ENCODE measurements at places on chromosomes 3 and 15.

GRCh38 chr15:44682211-44682610 lies 18.7 kb upstream of the SPG11 start:
- no peak for DNase-seq

- no peak for DNase-seq
These were observed 28.9 kb downstream of the MGA start for GRCh38 chr15:41689083-41689482.

GRCh38 chr3:126911162-126912026 lies 71.5 kb upstream of the PLXNA1 start:
- DNase-seq, result peak; percentile 72

DNA sequence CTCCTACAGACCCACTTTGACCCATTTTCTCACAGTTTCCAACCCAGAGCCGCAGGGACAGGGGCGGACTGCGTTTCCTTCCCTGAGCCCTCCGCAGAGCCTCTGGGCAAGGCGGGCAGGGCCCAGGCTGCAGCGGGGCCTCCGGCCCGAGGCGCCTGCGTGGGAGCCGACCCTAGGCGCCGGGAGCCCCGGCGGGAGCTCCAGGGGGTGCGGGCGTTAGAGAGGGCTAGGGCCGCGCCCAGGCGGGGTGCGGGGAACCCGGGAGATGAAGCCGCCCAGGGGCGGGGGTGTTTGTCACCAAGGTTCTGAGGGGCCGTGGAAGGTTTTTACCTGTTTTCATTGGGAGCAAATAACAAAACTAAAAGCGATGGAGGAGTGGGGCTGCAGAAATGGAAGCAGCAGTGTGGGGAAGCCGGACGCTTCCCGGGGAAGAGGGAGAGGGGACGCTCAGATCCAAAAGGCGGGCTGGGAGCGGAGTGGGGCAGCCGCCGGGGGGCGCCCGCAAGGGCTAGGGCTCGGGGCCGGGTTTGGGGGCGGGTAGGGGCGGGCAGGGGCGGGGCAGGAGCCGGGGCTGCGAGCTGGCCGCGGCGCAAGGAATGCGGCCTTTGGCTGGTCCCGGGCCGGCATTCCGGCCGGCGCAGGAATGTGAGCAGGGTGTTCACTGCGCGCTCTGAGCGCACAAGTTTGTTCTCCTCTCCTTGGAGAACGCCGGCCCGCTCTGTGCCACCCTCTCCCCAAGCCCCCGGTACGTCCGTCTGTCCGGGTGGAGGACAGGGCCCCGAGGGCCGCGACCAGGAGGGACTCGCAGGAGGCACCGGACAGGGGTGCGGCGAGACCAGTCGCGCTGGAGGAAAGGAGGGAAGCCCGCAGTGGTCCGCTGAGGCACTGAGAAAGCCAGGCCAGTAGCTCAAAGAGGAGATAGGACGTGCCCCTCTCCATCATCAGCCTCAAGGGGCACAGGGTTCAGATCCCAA lies 61.1 kb downstream of the AMOTL2 start:
- DNase-seq, result peak; percentile 87

DNA sequence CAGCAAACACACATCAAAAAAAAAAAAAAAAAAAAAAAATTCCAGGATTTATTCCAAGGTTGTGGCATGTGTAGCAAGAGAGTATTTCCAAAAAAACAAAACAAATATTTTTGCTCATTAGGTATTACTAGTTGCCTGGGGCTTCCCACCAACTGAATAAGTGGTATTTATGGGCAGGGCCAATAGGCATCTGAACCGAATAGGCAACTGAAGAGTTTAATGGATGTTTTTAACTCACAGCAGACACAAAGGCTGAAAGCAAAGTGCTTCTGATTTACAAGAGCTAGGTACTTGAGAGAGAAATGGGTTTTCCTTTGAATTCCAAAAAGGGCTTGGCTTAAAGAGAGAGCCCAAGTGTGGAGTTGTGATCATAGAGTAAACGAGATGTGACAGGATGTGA lies 21.4 kb downstream of the EIF4E3 start:
- DNase-seq, result no peak

DNA sequence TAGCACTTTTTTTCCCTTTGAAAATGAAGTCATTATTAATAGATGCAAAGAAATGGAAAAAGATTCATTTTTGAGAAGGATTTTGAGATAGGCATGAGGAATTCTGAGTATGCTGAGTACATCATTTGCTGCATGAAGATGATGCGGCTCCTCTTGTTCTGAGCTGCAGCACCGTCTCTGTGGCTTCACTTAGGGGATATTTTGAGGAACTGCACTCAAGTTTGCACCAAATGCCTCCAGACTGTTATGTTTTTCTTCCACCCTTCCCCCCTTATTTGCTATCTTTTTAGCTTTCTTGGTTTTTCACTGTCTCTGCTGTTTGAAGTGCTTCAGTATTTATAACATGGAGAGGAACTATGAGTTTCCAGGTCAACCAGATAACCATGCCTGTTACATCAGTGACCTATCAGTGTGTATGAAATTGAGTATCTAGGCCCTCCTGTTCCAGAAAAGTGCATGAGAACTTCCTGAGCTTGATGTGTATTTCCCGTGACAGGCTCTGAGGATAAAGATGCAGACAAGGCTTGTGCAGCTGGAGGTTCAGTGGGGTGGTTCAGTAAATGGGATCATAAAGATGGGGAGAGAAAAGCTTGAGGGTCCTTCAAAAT lies 128.7 kb downstream of the PDCD6IP start:
- no peak for DNase-seq

- peak; percentile 47 for DNase-seq
These were observed 93.1 kb upstream of the KBTBD8 start for GRCh38 chr3:66904831-66905493.

- no peak for DNase-seq
These were observed 84.3 kb downstream of the EEFSEC start for GRCh38 chr3:128237348-128238183.

GRCh38 chr3:26574766-26575165 lies 47.8 kb upstream of the LRRC3B start:
- DNase-seq, result no peak

DNA sequence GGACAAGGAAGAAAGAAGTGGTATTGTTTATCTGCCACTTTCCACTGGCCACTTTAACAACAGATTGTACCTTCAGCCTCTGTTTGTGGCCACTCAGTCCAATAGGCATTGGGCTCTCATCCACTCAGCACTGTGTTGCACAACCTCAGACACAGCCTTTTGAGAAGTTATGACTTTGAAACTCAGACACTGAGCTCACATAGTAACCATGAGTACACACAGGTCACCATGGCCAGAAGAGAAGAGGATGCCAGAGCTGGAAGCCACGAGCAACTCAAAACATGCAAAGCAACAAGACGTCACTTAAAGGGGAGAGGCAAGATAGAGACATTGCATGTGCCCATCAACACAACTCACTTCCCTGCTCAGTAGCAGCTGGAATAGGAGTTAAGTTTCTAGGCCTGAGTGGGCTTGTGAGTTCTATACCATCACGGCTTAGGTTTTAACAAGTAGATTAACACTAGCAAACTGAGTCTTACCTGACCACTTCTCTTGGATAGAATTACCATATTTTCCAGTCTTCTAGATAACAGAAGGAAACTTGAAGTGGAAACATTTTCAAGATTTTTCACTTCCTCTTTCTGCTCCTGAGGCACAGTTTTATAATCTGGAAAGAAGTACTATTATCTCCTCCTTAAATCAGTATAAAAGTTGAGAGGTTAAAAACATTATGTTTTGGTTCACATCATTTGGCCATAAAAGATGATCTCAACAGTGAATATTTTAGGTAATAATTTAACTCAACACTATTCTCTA lies 103.5 kb downstream of the IMPG2 start:
- peak; percentile 82 for DNase-seq

DNA sequence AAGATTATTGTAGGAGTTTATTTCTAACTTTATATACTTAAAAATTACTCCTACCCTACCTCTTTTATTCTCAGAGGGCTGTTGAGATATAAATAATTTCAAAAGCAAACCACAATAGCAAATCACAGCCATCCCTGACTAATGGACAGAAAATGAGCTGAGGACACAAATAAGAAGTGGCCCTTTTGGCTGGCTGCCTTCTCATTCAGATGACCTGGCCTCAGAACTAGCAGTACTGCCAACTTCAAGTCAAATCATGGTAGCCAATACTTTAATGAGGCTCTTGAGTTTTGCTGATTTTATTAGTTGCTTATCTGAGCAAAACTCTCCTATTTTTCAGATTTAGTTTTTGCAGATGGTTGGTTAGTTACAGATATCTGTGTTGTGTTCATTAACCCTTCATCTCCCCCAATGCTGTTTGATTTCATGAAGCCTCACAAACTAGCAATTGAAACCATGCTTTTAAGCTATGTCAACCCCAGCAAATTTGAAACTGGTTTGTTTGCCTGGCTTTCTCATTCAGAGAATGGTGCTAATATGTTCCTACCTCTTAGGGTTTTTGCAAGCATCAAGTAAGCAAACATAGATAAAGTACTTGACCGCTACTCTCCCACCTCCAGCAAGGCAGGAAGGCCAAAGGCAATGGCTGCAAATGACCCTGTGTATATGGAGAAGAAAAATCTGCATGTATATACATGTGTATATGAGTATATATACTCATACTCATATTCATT lies 73.4 kb upstream of the HACD2 start:
- peak; percentile 50 for DNase-seq

DNA sequence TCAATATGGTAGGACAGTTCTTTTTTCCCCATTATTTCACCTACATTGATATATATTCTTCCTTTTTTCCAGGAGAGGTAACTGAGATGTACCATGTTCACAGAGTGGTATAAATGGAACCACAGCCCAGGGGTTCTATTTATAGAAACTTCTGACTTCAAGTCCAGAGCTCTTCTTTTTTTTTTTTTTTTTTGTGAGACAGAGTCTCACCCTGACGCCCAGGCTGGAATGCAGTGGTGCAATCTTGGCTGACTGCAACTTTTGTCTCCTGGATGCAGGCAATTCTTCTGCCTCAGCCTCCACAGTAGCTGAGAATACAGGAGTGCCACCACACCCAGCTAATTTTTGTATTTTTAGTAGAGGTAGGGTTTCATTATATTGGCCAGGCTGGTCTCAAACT lies 267.1 kb upstream of the TPRG1 start:
- DNase-seq, result no peak

DNA sequence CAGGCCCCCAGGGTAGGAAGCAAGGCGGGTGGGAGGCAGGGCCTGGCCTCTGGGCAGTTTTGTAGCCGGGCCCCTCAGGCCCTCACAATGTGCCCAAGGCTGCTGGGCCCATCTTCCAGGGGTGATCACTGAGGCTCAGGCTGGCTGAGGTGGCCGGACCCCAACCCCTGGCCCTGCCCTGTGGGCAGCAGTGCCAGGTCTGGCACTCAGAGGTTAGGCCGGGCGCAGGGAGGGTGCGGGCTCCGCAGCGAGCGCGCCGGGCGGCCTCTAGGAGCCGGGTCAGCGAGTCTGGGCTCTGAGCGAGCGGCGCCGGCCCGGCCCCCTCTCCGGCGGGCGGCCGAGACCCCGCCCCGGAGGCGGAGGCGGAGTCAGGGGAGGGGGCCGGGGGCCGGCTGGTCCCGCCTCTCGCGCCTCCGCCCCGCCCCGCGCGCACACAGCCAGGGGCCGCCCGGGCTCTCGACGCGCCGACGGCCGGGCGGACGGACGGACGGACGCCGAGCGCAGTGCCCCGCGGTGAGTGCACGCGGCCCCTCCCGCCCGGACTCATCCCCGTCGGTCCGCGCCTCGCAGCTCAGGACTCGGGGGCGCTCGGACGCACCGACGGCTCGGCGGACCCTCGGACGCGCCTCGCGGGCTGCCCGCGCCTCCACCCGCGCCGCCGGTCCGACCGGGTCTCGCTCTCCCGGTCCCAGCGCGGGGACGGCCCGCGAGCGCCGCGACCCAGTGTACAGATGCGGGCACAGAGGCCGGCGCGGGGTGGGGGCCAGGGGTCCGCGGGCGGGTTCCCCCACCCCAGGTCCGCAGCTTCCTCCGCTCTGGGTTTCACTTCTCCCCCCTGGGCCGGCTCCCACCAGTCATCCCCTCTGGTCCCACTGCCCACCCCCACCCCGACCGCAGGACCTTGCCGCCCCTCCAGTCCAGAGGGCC lies at the start of gene FBLN2:
FBLN2 (plus strand) TSS at position 430 of the 927 bp plus-strand sequence. CDS start 21,231 bp downstream, outside the sequence.
- peak; percentile 81 for DNase-seq

- DNase-seq, result peak; percentile 10
These were observed 34.7 kb upstream of the TUBGCP5 start for GRCh38 chr15:23073890-23074646.

- DNase-seq, result peak; percentile 94
These were observed 616.0 kb upstream of the TBL1XR1 start for GRCh38 chr3:177813322-177813721.

- DNase-seq, result no peak
These were observed 239.3 kb downstream of the IL5RA start for GRCh38 chr3:2870724-2871333.

DNA sequence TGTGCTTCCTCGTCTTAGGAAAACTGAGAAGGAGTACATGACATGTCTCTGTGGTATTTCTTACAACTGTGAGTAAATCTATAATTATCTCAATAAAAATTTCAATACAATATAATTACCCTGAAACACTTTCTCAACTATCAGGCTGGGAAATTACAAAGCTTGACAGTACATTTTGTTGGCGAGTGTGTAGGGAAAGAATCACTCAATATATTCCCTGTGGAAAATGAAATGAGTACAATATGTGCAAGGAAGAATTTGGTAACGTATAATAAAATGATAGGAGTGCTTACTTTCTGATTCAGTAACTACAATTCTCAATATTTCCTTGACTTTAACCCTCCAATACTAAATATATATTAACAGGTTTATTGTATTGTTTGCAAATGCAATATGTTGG lies 818.2 kb upstream of the CADM2 start:
- peak; percentile 86 for DNase-seq

GRCh38 chr3:156664011-156664830 lies 10.2 kb upstream of the TIPARP start:
- DNase-seq, result no peak

DNA sequence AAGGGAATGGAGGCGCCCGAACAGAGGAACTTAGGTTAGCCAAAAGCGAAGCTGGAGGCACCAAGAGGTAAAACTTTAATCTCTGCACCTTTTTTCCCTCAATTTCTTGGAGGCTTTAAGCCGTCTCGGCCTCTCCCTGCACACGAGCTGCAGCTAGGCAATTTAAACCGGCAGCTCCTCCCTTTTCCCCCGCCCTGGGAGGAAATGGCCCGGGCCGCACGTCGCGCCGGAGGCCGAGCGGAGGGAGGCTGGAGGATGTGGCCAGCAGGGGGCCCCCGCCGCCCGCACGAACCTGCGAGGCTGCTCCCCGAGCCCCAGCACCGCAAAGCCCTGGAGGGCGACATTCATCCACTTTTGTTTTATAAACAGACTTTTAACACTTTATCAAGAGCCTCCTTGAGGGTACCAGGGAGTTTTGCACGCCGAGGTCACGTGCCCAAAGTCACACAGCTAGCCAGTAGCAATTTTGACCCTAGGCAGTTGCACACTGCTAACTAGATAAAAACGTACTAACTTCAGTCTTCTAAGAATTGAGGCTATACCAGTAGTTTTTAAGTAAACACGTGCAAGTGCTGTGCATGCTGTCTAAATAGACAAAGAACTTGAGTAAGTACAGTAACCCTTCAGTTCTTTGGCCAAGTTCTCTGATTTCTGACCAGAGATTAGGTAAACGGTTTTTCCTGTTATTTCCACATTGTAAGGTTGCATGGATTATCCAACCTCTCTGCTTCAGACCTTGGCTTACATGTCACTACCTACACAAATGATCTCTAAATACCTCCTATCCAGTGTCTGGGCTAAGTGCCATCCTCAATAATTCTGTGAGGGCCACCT lies 668 bp upstream of the XXYLT1 start:
- DNase-seq, result peak; percentile 95
